ENCODE measurements at places on chromosomes 16 and 17. TPM values are rescaled to one million over a fixed set of nuclear protein-coding genes. Genes with fewer than 3 reads are reported as not detected.

DNA sequence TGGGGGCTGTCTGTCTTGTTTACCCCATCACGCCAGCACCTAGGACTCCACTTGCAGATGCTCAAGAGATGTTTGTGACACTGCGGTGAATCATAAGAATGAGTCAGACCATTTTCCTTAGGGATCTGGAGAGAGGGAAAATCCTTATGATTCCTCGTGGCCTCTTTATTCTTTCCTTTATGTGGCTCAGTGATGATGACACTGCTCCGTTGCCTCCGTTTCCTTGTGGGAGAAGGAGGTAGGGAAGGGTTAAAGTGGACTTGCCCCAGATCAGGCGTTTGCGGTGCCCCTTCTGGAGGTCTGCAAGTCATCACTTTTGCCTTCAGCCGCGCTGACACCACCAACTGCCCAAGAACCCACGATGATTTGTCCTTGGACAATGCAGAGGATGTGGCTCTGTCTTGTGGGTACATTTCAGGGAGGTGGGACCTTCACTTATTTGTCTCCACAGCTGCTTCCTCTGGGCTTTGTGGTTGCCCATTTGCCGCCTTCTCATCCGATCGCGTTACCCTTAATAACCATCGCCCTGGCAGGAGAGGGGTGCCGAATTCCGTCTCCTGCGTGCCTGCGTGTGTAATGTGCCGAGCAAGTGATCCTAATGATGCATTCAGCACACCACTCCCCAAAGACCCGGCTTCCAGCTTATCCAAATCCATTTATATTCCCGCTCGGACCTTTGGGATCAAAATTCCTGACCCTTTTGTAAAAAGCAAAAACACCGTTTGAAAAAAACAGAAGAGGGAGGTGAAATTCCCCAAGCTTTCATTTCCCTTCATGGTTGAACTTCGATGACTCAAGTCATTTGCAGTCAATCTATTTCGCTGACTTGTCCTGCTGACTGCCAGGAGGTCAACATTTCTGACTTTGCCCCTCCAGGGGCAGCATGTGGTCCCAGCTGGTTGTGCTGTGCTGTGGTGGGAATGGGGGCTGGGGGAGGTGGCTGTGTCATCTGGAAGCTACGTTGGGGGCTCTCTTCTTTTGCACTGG lies 87.2 kb upstream of the IRX3 start:
- DNase-seq = no peak

DNA sequence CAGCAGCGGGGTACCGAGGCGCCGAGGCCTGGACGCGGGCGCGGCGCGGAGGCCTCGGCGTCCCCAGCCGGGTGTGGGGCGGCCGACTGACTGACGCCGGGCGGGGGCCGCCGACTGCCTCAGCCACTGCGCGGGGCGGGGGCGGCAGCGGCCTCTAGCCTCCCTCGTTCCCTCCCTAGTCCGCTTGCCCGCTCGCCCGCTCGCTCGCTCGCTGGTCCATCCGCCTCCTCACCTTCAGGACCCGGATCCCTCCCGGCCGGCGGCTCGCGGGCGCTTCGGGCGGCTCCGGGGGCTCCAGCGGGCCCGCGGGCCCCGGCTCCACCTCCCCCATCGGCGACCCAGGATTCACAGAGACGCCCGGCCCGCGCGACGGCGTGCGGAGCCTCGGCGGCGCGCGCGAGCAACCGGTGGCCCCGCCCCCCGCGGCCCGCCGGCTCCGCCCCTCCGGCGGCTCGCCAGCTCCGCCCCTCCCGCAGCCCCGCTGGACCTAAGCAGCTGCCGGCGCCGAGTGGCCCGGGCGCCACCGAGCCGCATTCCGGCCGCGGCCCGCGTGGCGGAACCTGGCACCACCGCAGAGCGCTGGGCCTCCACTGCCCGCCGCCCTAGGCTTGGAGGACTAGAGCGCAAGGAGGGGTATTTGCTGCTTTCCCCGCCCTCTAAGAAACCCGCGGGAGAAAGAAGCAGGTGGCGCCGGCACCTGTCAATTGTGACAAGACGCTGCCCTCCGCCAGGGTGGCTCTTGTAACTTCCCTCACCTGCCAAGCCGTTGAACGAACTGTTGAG lies 773 bp downstream of the PHLPP2 start:
- DNase-seq = no peak

DNA sequence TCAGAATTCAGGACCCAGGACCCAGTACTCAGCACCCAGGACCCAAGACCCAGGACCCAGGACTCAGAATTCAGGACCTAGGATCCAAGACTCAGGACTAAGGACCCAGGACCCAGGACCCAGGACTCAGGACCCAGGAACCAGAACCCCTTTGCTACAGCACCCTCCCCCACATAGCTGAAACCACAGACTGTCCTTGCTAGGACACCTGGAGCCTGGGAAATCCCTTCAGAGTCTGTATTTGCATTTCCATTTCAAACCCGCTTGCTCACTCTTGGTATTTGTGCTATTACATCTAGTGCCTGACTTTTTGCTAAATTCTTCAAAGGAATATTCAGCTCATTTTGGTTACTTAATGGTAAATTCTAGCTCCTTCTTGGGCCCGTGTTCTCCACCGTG lies 275.8 kb upstream of the MAF start:
- DNase-seq = no peak

GRCh38 chr17:15464231-15464985 lies 3.0 kb downstream of the CDRT4 start:
- no peak for DNase-seq

DNA sequence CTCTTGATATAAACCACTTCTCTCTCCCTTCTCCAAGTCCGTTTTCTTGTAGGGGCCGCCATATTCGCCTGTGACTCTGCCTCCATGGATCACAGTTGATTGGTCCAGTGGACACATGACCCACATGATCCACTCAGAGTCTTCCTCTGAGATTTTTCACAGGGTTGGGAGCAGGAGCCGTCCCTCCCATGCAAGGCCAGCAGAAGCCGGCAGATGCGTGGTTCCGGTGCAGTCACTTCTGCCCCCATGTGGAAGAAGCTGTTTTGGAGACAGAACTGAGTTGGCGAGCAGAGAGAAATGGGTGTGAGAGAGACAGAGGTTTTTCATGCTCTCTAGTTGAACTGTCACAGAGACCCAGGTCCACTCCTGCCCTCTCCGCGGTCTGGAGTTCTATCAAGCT lies 83.3 kb downstream of the C16orf95 start:
- DNase-seq = no peak

DNA sequence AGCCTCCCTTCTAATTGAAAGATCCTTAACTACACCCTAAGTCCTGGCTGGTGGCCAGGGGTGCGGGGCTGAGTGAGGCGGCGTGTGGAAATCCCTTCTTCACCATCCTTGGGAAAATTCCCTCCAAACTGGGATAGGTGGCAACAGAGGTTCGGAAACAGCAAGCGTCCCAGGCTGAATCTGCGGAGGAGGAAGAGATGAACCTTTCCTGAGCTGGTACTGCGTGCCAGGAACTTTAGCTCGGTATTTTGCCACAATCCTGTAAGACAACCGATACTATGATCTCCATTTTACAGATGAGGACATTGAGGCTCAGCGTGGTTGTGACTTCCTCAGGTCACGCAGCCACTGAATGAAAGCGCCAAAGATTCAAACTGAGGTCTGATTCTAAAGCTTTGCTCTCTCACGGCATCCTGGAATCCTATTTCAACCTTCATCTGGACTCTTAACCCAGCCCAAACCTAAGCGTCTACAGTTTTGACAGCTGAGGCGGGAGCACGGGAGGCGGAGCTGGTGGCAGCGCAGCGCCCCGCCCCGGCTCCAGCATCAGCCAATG lies 583 bp upstream of the CYLD start:
- no peak for DNase-seq

GRCh38 chr16:72961115-72961832 lies 86.7 kb downstream of the ZFHX3 start:
- DNase-seq = no peak

DNA sequence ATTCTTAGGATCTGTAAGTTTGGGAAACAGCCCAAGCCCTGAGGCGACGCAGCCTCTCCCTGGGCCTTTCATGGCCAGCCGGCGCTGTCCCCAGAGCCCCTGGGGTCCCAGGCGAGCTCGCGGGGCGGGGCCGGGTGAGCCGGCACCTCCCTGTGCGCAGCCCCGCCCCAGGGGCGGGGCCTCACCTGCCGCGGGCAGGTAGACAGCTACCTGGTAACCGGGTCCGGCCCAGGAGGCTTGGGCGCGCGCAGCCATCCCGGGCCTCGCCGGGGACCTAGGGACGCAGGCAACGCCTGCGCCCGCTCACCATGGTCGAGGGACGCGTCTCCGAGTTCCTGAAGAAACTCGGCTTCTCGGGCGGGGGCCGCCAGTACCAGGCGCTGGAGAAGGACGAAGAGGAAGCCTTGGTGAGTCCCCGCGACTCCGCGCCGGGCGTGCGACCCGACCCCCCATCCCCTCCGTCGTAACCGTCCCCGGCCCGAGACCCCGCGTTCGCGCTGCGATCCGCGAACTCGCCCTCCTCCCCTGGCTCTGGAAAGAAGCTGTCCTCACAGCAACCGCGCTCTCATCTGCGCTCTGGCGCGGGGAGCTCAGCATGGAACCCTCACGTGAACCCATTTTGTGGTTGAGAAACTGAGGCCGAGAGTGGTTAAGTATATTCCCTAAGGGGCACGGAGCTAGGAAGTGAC lies at the start of gene ATP2C2:
TSS of gene ATP2C2 (plus strand) at position 231 of the 689 bp plus-strand sequence. CDS start at position 309, 78 bp downstream.
- no peak for DNase-seq

DNA sequence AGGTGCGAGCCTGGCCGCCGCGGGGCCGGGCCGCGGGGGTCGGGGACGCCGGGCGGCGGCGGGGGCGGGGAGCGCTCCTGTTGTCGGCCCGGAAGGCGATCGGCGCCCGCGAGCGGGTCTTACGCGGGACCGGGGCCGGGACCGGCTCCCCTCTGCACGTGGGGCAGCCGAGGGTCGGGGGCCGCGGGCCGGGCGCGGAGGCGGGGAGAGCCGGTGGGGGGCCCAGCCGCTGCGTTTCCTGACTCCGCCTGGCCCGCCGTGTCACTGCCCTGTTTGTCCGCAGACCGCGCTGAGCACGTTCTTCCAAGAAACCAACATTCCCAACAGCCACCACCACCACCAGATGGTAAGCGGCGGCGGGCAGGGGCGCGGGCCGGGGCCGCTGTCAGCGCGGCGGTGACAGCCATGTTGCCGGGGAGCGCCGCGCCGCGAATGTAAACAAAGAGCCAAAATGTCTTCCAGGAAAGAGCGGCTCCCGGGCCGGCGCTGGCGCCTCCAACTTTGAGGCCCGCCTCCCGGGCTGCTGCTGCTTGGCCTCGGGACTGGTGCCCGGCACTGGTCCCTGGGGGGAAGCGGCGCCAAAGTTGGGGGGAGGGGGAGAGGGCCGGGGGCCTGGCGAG lies 586 bp downstream of the UBALD2 start:
- no peak for DNase-seq

DNA sequence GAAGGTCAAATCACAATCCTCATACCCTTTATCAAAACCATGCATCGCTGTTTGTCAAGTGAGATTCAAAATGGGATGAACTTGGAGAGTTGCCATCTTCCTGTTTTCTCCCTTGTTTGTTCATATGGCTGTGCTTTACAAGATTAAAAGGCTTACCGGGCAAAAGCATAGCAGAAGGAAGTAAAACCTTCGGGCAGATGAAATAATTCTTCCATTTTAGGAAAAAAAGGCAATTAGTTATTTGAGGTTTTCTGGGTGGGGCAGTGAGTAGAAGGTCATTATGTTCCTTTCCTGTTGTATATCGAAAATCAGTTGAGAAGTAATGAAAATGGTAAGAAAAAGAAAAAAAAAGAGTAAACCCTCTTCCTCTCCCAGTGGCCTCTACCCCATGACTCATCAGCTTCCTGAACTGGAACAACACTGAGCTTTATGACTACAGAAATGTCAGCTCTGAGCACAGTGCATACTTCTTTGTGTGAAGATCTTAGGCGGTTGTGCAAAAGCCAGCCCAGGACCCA lies 369.2 kb downstream of the CDH13 start:
- peak; percentile 7 for DNase-seq

- no peak for DNase-seq
Observed at GRCh38 chr16:49810831-49811230, 45.1 kb downstream of the ZNF423 start.

- no peak for DNase-seq
Observed at GRCh38 chr17:29195465-29196081, 15.4 kb upstream of the MYO18A start.

GRCh38 chr16:81130126-81130525 lies 33.9 kb upstream of the GCSH start:
- DNase-seq = no peak

DNA sequence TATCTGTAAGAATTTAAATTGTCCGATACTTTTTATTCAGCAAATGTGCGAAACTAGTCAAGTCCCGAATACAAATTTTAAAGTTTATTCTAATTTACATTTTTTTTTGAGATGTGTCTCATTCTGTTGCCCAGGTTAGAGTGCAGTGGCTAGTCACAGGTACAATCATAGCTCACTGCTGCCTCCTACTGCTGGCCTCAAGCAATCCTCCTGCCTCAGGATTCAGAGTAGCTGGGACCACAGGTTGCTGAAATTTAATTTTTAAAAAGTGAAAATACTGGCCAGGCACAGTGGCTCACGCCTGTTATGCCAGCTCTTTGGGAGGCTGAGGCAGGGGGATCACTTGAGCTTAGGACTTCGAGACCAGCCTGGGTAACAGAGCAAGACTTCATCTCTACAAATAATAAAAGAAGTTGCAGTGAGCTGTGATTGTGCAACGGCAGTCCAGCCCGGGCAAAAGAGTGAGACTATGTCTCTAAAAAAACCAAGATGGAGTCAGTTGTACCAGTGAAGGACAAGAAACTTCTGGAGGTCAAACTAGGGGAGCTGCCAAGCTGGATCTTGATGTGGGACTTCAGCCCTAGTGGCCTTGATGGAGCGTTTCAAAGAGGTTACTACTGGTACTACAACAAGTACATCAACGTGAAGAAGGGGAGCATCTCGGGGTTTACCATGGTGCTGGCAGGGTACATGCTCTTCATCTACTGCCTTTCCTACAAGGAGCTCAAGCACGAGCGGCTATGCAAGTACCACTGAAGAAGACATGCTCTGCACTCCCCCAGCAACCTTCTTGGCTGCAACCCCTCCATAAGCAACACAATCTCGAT lies 5.6 kb downstream of the POLG2 start:
- DNase-seq = no peak

DNA sequence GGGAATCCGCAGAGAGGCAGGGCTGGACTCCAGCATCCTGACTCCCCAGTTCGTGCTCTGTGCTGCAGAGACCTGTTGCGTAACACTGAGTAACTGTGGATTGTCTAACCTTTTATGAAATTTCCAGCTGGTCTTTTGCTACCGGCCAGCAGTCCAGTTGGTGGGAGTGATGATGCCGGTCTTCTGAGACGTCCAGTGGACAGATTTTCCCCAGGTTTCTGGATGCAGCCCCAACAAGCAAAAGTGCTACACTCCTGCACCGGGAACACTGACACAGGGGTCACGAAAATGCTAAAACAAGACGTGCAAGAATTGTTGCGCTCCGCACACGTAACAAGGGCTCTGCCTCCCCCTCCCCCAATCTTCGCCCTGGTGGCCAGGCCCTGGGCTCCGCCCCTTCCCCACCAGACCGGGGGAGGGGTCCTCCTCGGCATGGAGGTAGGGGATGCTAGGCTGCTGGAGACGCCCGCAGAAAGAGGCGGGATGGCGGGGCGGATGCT lies 701 bp upstream of the MRC2 start:
- peak; percentile 15 for DNase-seq

Gene AXIN2
- total RNA-seq = 23.4 TPM

Gene EPOP
- total RNA-seq = 0.32 TPM

Gene PLCG2
- total RNA-seq = 13.0 TPM

Gene FBXW10
- total RNA-seq = not detected

Gene CACNG3
- total RNA-seq = not detected

Gene TPSB2
- total RNA-seq = 4.4 TPM

Data from urinary bladder (tissue), 4 donors.